T-helper 22 cell (primary cell): ENCODE measurements at places on chromosomes 16 and 17.
A peak's percentile ranks its signal among the peaks of the same experiment; 100 is the strongest.

GRCh38 chr17:5596421-5596820 lies 12.1 kb upstream of the NLRP1 start:
- DNase-seq: no peak

DNA sequence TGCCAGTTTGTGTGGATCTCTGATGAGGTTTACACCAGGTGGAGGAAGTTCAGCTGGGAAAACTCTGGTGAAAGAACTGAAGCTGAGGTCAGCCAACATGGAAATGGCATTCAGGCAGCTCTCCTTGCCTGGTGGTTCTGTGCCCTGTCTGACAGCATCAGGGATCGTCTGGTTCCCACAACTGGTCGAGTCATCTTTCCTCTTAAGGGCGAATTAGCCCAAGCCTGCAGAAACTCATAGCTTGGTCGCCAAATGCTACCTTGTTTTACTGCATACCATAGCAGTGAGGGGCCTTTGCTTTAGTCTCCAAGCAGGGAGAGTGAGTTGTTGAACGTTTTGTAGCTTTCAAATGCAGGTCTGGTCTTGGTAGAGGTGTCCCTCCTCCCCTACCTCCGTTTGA lies 7.2 kb downstream of the PLCG2 start:
- no peak for DNase-seq

DNA sequence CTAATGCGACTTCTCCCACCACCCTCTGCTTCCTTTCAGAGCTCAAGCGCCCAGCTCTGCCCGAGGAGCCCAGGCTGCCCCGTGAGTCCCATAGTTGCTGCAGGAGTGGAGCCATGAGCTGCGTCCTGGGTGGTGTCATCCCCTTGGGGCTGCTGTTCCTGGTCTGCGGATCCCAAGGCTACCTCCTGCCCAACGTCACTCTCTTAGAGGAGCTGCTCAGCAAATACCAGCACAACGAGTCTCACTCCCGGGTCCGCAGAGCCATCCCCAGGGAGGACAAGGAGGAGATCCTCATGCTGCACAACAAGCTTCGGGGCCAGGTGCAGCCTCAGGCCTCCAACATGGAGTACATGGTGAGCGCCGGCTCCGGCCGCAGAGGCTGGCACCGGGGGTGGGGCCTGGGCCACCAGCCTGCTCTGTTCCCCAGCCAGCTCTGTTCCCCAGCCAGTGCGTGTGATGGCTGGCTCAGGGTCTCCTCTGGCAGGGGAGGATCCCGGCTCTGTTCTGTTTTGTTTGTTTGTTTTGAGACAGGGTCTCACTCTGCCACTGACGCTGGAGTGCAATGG lies 18.7 kb downstream of the CRISPLD2 start:
- no peak for DNase-seq

DNA sequence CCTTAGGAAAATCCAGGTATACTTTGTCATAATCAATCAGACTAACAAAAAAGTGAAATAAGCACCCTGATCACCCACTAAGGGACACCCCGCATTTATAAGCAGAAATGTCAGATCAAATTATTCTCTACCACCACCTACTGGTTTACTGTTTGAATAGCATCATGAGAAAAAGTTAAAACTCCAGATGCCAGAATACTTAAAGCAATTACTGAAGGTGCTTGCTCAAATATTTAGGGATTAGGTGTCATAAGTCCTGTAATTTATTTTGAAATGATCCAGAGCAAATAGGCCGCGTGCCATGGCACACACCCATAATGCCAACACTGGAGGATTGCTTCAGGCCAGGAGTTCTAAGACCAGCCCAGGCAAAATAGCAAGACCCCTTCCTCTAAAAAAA lies 2.3 kb downstream of the TOP2A start:
- DNase-seq: no peak

DNA sequence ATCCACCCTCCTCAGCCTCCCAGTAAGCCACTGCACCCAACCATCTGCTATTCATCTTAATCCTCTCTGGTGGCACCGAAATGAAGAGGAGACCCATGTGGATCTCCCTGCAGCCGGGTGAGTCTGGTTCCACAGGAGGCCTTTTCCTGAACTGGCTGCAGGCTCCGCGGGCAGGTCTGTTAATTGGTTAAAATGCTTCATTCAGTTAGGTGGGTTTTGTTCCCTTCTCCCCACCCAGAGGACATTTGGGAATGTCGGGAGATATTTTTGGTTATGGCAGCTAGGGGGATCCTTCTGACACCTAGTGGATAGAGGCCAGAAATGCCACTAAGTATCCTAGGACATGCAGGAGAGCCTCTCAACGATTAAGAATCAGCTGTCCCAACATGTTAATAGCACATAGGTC lies 16.7 kb downstream of the C16orf54 start:
- no peak for DNase-seq

- DNase-seq: no peak
Observed at GRCh38 chr17:21843318-21843865, 151.1 kb downstream of the KCNJ18 start.

DNA sequence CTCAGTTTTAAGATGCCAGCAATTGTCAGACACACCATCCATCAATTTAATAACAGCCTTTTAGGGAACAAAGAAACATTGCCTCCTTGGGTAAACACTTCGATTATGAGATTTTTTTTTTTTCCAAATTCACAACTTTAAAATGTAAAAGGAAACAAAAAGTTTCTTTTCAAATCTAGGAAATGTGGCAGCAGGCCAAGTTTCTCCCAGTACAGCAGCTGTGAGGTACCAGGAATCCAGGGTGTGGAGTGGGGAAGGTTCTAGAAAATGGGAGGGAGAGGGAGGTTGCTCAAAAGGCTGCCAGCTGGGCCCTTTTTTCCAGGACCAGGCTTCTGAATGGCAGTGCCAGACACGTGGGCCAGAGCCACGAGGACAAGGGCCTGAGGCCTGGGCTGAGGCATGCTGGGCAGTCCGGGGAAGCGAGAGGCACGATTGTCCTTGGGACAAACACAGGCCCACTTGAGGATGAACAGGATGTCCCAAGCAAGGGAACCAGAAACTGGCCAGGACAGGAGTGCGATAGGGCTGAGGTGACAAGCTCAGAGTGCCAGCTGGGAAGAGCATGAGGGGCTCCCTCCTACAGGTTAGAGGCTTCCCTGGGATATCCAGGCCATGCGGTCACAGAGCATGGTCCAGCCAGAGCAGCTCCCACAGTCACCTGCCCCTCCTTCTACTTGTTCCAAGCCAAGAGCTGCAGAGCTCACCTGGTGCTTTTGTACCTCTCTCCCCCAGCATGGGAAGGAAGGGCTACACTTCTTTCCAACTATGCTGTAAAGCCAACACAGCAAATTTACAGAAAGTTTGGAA lies 215.1 kb downstream of the KATNIP start:
- no peak for DNase-seq

DNA sequence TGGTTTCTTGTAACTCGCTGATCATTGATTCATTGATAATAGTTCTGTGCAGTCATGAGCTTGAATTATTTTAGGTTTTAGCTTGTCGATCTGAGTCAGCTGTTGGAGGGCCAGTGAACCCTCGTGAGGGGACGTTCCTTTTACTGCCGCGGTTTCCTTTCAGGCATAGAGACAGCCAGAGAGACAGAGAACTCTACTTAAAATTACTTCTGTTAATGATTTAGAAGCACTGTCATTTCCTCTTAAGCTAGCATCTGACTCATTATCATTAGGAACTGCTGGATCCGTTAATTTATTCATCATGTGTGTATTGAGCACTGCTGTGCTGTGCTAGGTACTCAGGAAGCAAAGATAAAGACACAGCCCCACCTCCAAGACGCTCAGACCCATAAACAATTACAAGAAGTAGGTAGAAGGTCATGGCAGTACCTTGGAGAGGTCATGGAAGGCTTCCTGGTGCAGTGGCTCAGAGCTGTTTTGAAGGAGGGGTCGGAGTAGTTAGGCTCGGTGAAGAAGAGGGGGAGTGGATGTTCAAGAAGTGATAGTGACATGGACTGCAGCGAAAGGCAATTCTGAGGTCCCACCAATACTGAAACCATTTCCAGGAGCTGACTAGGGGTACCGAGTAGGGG lies 3.3 kb downstream of the PGS1 start:
- DNase-seq: peak; percentile 67

DNA sequence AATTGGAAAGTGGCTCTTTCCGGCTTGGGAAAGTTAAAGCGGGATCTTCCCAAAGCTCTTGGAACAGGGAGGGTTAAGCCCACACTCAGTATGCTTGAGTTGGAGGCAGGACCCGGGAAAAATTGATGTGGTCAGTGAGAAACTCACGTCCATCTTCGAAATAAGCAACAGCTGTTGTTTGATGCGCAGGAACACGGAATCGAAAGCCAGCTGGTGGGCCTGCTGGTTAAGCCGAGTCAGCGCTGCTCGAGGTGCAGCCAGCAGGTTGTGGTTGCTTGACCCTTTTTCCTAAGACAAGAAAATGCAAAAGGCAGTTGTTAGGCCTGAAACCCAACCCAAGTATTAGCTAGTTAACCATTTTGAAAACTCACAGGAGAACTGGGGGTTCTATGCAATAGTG lies 49.4 kb downstream of the COG7 start:
- no peak for DNase-seq
